CD4-positive, alpha-beta T cell treated with Interleukin-15 for 4 hours (primary cell): ENCODE measurements at places on chromosomes 11 and 22.

DNA sequence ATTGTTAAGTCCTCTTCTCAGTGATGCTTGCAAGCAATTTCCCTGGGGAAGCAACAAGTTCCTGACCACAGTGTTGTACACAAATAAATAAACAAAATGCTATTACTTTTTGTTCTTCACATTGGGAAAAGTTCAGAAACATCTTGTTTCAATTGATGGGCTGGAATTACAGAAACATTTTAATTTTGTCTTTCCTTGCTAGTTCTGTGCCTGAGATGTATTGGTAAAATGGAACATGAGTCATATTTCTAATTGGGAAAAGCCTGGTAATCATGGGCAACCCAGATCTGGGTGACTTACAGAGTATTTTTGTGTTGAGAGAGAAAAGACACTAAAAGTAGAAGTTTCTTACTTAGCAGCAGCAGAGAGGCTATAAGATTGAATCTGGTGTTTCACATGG is 576 bp upstream of the BLID start:
- DNase-seq = no peak

GRCh38 chr11:30245621-30246020 is 14.8 kb downstream of the FSHB start:
- DNase-seq = no peak

- no peak for DNase-seq
Measured at GRCh38 chr11:130606178-130606577, 157.7 kb downstream of the ADAMTS15 start.

GRCh38 chr22:39175353-39176142 is 23.1 kb upstream of the CBX7 start:
- no peak for DNase-seq

DNA sequence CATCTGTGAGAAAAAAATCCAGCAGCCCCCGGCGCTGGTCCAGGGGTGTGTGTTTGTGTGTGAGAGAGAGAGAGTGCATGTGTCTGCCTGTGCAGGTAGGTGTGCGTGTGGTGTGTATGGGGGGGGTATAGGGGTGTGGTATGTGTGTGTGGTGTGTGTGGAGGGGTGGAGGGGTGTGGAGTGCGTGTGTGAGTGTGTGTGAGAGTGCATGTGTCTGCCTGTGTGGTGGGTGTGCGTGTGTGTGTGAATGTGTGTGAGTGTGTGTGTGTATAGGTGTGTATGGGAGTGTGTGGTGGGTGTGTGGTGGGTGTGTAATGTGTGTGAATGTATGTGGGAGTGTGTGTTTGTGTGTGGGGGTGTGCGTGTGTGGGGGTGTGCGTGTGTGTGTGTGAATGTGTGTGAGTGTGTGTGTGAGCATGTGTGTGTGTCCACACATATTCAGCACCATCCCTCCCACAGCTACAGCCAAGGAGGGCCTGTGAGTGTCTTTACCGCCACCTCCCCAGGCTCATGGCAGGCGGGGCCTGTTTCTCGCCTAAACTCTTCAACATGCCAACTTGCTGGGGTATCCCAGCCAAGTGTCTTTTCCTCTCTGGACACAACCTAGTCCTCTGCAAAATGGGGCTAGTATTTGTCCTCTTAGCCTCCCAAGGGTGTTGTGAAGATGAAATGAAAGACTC is 11.9 kb downstream of the LMO1 start:
- no peak for DNase-seq

DNA sequence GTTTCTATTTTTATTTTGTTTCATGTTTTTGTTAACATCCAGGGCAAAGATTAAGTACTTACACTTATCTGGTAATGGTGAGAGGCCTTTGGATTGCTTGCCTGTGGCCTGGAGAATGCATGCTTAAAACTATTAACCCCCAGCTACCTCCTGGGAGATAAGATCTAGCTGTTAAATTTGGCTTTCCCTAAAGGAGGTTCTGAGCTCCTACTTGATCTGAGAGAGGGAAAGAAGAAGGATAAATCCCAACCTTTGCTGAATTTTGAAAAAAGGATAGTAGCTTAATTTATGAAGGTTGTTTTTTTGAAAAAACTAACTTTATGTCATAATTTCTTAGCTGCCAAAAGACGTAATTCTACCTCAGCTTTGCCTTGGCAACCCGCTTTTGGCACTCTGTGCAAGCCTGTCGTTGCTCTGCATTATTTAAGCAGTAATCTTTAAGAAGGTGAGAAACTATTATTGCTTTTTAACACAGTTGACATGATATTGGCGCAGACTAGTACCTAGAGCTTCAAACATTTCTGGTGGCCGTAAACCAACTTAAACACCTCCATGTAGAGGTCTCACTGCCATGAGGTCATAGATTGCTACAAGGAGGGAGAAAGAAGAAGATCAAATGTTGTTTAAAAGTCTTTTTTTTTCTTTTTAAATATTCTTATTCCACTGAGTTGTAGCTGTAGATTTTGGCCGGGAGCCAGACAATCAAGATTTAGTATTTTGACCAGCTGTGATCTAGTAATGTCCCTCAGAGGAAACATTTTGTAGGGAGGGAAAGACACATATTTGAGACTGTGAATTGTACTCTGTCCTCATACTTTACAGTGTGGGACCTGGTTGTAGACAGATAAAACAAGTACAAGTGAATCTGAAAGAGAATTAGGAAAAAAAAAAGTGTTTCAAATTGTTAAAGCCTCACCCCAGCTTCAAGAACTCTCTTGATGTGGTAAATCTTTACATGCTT is 74.4 kb downstream of the WNT11 start:
- no peak for DNase-seq
